ENCODE measurements at places on chromosomes 5 and 9.

DNA sequence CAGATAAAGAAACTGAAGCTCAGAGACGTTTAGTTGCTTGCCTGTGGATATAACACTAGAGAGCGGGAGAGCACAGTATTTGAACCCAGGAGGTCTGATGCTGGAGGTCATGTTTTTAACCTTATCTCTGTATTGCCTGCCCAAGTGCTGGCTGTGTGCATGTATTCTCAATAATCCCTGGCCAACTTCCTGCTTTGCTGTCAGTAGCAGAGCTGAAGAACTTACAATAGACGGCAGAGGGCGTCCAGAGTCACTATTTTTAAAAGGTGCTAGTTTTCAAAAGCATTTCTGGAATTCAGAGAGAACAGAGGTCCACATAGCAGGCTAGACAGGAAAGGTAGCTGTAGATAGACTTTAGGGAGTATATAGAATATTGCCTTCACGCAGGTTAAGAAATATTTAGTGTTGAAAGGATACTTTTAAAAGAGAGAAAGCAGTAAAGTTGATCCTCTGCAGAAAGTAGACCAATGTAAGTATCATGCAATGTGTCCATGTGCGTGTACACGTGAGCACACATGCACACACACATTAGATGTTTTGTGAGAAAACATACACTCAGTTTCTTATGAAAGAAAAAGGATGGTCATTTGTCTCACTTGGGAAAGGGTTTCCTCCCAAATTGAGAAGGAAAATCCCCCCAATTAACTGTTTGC, 46.3 kb downstream of the PTCD2 start:
- peak; percentile 9 for DNase-seq

GRCh38 chr9:19895006-19895405, 106.2 kb upstream of the SLC24A2 start:
- no peak for DNase-seq

DNA sequence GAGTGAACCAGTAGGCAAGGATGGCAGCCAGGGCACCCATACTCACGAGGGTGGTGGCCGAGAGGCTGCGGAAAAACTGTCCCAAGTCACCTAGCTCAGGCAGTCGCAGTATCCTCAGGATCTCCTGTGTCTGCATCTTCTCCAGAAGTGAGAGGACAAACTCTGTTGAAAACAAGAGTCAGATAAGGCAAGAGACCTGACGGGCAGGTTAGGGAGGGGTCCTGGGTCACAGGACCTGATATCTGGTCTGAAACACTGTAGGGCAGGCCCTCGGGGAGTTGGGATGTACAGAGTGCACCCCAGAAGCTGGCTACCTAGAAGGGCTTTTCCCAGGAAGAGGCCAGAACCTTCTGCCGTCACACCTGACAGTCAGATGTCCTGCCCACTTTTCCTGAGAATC, 17.4 kb downstream of the ACSL6 start:
- DNase-seq, result no peak

GRCh38 chr9:2228132-2228531, 213.0 kb downstream of the SMARCA2 start:
- DNase-seq, result no peak

DNA sequence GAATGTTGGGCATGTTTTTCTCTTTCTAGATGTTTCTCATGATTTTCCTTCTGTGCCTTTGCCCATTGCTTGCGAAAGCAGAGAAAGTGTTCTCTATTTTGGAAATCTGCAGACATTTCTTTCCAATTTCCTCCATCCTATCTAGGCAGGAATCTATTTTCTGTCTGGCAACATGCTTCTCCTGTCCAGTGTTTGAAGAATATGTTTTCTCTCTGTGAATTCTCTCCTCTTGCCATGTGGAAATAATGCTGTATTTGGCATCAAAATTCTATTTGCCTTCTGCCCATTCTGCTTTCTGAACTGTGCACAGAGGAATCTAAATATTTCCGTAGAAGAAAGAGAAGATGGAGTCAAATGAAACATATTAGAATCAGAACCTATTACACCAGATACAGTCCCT, 833.3 kb downstream of the CDH9 start:
- no peak for DNase-seq

DNA sequence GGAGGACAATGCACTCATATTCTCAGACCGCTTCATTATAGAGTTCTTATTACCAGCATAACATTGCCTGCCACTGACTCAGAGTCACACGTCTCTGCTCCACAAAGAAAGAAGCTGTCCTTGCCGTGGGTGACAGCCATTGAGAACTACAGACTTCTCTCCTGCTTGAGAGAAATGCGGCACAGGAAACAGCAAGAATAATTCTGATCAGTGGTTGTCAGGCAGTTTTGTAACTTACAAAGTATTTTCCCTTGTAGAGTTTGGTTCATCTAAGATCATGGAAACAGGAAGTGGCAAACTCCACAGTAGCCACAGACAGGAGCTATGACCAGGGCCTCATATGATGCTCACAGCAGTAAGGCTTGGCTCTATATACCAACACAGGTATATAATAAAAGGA, 47.0 kb downstream of the KCNV2 start:
- no peak for DNase-seq

DNA sequence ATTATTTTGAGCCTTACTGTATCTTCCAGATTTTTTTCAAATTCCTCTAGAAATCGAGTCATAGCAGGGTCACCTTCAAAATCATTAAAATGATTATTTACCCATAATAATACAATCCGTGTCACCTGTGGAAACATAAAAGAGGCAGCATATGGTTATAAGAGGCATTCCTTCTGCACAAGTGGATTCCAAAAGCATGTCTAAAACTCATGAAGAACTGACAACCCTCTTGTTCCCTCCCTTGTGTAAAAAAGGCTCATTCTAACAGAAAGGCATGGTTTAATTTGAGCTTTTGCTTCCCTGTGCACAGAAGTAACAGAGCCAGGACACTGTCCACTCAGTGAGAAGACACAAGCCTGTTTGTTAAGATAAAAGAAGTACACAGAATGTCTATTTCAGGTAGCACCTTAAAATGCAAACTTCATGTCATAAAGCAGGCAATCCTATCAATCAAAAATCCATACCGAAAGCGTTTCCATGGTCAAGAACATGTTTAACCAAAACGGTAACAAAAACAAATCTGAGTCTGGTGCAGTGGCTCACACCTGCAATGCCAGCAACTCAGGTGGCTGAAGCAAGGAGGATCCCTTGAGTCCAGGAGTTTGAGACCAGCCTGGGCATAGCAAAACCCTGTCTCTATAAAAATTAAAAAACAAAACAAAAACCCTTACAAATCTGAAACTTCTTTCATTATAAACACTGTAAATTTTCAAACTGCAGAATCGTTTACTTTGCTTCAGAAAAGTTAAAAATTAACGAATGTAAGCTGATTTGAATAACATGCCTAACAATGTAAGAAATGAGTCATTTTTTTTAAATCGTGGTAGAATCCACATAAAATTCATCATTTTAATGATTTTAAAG, 139.3 kb downstream of the RAPGEF6 start:
- DNase-seq, result no peak

DNA sequence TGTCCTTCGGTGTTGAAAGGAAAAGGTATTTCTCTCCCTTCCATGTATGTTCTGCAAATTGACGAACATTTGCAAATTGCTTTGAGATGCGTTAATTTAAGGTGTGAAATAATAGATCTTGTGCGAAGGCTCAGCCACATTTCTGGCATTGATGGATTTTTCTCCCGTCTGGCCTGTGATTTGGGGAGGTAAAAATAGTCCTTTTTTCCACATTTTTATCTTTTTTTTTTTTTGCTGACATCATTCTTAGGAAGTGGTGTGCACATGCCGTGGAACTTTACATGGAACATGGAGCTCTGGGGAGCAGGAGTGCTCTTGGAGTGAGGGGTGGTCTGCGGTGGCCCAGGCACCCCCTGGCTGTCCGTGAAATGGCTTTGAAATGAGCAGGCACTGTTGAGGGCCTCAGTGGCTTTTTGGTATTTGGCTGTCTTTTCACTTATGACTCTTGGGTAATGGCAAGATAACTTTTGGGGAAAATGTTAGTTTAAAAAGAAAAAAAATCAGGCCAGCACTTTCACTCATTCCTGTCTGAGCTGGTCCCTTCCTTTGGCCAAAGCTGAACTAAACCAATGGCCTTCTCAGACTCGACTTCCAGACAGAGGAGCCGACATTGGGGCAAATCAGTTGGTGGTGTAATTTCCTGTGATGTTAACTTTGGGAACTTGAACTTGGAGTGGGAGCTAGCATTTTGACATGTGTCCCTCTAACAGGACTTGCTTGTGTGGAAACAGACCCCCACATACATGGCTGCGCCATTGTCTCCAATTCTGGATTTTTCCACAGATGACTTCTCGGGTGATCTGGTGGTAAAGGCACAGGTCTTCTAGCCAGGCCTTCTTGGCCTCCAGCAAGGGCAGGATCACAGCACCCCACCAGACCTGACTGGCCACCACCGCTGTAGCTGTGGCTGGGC, 4.2 kb downstream of the NEK6 start:
- DNase-seq, result no peak

DNA sequence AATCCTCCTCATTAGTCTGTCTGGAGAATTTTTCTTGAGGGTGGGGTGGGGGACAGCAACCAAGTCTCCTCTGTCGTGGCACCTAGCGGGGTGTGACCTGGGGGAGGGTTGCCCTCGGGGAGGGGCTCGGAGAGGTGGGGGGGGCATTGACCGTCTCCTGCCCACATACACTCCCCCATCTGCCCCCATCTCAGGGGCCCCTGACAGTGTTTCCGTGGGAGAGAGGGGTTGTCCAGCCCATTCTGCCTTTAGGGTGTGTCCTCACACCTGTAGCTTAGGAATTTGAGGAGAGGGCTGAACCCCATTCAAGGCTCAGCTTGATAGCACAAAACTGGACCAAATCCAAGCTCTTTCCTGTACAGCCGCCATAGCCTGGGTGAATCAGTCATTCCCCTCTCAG, 5.9 kb upstream of the CXXC5 start:
- DNase-seq, result no peak

GRCh38 chr5:4095918-4096630, 500.4 kb downstream of the IRX1 start:
- DNase-seq, result no peak

DNA sequence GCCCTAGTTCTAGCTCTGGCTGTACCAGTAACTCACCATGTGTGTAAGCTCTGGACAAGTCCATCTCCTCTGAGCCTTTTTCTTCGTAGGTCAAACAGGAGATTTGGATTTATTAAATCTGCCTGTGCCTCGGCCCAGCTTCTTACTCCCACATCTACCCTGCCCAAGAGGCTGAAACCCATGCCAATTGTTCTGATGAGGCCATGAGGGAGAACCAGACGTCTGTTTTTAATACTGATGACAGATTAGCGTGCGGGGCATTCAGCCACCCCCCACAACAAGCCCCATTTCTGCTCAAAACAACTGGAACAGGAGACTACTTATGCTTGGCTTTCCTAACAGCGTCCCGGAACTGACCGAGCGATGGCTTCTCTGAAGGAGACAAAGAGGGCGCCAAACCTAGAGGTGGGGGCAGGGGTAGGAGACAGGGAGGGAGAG, 81.2 kb upstream of the TRIM32 start:
- no peak for DNase-seq

DNA sequence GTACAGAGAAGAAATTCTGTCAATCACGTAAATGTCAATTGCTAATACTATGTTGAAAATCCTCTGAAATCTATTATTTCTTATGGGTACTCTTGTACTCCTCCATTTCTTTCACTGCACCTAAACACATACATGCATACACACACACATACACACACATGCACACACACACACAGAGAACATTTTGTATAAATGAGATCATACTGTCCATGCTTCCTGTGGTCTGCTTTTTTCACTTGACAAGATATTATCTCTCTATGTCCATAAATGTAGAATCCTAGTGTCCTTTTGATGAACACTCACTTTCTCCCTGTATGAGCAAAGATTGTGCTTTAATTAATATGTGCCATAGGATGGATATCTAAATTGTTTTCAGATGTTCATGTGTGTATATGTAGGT, 32.7 kb upstream of the TLR4 start:
- DNase-seq, result no peak

GRCh38 chr9:127837346-127837745, 17.1 kb downstream of the ENG start:
- DNase-seq, result no peak

- DNase-seq, result no peak
Observed at GRCh38 chr5:139842321-139842720, 46.7 kb downstream of the PSD2 start.

DNA sequence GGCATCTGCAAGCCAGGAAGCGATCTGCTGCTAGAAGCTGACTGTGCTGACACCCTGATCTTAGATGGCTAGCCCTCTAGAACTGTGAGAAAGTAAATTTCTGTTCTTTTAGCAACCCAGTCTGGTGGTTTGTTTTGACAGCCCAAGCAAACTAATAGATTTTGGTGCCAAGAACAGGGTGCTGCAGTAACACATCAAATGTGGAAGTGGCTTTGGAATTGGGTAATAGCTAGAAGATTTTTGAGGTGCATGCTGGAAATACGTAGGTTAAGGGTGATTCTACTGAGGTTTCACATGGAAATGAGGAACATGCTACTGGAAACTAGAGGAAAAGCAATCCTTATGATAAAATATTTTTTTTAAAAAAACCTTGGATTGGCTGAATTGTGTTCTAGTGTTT, 153.5 kb upstream of the SH3GL2 start:
- DNase-seq, result no peak

- no peak for DNase-seq
Observed at GRCh38 chr9:88872192-88872946, 118.9 kb upstream of the S1PR3 start.
